ENCODE measurements at places on chromosomes 7 and 10.

DNA sequence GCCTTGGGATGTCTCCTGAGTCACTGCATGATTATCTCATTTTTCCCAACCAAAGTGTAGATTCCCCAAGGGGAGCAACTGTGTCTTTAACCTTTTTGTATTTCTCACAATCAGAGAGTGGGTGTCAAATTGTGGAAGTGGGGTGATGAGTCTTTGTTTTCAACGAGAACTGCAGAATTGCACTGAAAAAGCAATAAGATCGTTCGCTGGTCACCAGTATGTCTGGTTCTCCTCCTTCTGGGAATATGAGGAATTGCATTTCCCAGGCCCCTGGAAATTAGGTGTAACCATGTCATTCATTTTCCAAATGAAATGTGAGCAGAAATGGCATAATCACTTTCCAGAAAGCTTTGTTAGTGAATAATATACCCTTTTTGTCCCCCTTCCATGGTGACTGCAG, 326.9 kb downstream of the GPAM start:
- no peak for DNase-seq

DNA sequence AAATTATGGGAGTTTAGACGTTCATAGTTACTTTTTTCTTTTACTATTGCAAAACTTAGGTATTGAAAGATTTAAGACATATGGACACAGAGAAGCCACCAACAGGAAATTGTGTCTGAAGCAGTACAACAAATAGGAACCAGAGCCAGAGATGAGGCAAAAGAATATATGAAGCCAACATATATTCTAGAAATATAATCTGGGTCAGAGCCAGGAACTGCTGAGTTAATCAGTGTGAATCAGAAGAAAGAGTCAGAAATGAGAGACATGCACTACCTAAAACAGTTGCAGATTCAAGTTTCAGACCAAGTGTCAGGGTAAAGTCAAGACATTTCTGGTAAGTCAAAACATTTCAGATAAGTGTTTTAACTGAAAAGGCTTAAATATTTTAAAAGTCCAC, 67.7 kb downstream of the DGKB start:
- DNase-seq, result no peak

- no peak for DNase-seq
Observed at GRCh38 chr7:25952261-25953057, 199.5 kb upstream of the NFE2L3 start.

DNA sequence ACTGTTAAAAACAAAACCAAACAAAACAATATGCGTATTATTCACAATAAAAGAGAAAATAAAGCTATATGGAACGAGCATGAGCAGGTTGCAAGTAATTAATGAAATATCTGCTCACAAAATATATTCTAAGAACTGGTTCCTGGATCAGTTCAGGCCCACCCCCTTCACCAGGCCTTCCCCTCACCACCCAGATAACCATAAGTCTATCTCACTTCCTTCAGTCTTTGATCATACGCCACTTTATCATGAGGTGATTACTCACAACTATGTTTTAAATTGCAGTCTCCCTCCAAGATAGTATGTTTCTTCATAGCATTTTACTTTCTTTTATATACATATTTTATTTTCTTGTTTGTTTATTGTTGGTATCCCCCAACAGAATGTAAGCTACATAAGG, 263.1 kb upstream of the HGF start:
- no peak for DNase-seq

- DNase-seq, result no peak
Observed at GRCh38 chr7:33041631-33042428, 20.7 kb downstream of the NT5C3A start.

- DNase-seq, result no peak
Observed at GRCh38 chr10:33798754-33799153, 464.3 kb upstream of the NRP1 start.

DNA sequence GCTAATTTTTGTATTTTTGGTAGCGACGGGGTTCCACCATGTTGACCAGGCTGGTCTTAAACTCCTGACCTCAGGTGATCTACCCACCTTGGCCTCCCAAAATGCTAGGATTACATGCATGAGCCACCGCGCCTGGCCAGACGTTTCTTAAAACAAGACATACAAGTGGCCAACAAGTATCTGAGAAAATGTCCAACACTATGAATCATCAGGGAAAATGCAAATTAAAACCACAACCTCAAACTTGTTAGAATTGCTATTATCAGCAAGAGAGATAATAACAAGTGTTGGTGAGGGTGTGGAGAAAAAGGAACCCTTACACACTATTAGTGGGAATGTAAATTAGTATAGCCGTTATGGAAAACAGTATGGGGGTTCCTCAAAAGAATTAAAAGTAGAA, 148.6 kb downstream of the SUGCT start:
- DNase-seq, result no peak

DNA sequence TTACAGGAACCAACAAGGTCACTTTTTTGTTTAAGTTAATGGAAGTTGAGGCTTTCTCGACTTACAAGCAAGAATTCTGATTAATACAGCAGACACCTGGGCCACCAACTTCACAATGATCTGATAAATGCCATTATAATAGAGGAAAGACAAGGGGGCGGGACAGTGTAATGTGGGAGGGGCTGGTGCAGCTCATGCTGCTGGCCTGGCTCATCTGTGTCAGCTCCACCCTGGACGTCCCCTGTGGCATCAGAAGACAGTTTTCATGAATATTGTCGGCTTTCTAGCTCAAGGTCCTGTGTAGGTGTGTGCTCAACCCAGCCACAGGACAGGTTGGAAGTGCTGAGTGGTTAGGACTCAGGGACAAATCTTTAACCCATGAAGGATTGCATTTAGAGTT, 57.0 kb downstream of the MTURN start:
- DNase-seq, result no peak

- no peak for DNase-seq
Observed at GRCh38 chr7:69599286-69599954, 1.1 kb downstream of the AUTS2 start.

DNA sequence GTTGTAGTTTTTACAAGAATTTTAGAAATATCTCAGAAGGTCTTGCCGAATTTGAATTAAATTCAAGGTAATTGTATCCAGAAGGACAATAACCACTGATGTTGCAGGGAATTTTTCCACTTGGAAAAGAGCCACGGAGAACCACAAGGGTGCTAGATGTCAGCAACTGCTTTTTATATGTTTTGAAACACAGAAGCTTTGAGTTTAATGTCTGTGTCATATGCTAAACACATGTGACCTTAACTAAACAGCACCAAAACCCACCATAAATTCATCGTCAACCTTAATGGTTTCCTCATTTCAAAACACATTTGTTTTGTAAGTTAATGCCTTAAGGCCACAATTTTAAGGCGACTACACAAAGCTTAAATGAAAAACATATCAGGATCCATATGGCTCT, 106.9 kb downstream of the COL28A1 start:
- DNase-seq, result no peak

DNA sequence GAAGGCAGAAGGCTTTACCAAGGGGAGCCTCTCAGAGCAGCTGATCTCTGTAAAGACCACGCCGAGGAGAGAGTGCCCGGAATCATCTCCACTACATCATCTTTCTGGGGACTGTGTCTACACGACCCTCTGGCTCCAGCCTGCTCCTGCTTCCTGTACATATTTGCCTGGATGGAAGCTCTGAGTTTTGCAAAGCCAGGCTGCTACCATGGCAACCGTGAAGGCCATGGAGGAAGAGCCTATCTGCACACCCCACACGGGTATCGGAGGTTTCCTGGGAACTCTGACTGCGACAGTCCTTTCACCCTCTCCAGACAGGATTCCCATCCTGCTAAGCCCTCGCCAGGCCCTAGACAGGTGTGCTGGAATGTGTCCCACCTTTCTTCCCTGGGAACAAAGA, 83.4 kb upstream of the TNRC18 start:
- DNase-seq, result no peak

DNA sequence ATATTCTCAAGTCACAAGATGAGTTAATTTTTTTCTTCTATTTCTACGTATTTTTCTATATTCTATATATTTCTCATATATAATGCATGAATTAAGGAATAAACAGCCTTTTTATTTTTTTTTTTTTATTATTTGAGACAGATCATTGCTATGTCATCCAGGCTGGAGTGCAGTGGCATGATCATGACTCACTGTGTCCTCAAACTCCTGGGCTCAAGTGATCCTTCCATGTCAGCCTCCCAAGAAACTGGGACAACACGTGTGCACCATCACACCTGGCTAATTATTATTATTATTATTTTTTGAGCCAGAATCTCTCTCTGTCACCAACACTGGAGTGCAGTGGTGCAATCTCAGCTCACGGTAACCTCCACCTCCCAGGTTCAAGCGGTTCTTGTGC, 1.5 kb downstream of the CLDN12 start:
- DNase-seq, result no peak

DNA sequence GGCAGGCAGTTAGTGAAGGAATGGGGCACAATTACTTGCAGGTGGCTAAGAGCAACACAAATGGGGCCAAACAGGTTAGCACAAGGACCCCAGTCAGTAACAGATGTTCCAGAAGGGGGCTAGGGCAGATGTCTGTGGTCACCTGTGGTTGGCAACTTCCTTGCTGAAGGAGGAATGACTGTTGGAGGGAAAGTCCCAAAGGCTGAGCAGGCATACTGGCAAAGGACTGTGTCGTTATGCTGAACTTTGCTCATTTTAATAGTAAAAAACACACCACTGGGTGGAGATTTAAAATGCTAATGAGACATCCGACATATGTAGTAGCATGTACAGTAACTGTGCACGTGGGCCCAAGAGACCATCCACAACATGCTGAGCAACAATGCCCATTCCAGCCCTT, 511.6 kb downstream of the CALN1 start:
- DNase-seq, result no peak

DNA sequence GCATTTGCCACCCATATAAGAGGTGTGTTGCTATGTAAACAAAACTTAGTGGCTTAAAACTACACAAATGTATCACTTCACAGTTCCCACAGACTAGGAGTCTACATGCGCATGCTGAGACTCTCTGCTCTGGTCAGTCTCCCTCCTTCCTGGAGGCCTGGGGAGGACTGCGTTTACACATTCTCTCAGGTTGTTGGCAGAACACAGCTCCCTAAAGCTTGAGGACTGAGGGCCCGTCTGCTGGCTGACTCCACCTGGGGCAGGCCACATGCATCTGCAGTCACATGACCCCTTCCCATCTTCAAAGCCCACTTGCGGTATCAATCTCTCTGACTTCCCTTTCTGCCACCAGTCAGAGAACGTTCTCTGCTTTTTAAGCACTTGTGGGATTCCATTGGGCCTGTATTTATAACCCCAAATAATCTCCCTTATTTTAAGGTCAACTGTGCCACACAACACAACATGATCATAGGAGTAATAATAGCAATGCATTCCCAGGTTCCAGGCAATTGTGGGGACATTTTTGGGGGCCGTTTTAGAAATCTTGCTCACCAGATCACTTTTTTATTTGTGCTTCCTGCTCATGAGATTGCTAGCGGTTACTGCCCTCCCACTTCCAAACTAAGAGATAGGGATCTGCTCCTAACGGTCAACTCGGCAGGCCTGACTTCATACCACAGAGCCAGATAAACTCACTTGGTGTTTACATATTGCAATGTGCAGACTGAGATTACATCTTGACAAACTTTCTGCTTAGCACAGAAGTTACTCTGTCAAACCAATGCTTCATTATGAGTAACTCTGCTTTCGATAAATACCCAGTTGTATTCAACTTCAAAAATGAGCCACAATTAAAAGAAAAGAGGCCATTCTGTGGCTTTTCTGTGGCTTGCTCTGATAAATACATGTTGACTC, 96.3 kb downstream of the ALOX5 start:
- no peak for DNase-seq

DNA sequence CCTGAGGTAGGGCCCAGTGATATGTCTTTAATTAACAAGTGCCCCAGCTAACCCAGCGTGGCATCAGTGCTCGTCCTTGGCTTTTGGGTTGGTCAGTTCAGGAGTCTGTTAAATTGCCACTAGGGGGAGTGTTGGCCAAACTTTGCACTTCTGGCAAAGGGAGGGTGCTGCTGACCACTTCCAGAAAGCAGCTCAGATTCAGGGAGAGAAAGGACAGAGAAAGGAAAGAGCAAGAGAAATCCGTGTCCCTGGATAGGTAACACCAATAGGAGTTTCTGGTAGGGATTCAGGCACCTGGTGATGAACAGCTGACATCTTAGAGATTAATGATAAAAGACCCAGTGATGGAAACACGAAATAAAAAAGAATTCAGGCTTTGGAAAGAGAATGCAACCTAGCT, 243.1 kb upstream of the AOAH start:
- no peak for DNase-seq

- no peak for DNase-seq
Observed at GRCh38 chr7:29326864-29327263, 132.3 kb downstream of the CHN2 start.

- no peak for DNase-seq
Observed at GRCh38 chr7:15674586-15674985, 11.9 kb downstream of the MEOX2 start.

GRCh38 chr7:75662579-75663301, 76.0 kb downstream of the HIP1 start:
- no peak for DNase-seq

GRCh38 chr7:151081170-151082101, 827 bp upstream of the FASTK start:
- DNase-seq, result no peak

GRCh38 chr7:134554417-134554966, 5.6 kb downstream of the AKR1B15 start:
- no peak for DNase-seq

DNA sequence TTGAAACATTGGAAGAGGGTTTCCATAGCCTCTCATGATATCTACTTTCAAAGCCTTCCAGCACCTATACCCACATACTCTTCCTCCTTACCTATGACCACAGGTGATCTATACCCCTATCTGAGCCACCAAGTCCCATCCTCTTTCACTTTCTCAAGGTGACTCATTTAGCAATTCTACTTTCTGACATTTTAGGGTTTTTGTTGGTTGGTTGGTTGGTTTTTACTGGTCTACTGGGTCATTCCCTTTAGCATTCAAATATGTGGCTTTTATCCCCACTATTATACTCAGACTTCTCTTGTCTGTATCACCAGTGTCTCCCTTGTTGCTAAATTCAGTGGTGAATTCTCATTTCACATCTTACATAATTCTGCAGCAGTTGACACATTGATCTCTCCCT, 130.4 kb upstream of the STEAP4 start:
- no peak for DNase-seq

DNA sequence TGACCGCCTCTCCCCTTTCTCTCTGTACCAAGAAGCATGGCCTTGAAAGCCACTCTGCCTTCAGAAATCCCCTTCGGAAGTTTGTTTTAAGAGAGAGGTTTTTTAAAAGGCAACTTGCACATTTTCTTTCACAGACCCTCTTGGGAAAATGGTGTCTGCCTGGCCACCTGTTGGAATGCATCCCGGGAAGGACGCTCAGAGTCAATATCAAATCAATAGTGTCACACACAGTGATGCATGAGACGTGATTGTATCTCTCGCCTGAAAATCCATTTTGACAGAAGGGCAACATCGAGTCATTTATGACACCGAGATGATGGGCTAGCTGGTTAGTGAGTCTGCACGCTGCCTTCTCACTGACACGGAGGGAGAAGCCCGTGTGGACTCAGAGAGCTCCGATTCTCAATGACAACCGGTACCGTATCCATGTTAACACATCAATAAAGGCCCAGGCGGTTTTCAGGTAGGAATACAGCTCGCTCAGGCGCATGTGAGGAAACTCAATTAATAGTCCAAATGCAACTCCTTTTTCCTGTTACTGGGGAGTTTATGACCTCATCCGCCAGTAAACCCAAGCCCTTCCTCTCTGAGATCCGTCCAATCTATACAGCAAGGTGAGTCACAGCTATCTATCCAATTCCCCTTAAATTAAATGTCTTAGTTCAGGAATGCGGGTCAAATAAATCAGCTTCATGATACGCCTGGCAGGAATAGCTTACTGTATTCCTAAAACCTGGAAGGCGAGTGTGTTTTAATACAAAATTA, 621.5 kb upstream of the MKI67 start:
- no peak for DNase-seq

Measured in cortex of kidney (tissue), 1 donor.